NCI-H524 treated with DMSO at 0.1 percent for 48 hours (cell line): ENCODE measurements at places on chromosomes 5 and 9.

- no peak for DNase-seq
Observed at GRCh38 chr9:115972362-115972761, 181.2 kb upstream of the PAPPA start.

- no peak for DNase-seq
Observed at GRCh38 chr9:110093871-110094270, 114.1 kb downstream of the C9orf152 start.

DNA sequence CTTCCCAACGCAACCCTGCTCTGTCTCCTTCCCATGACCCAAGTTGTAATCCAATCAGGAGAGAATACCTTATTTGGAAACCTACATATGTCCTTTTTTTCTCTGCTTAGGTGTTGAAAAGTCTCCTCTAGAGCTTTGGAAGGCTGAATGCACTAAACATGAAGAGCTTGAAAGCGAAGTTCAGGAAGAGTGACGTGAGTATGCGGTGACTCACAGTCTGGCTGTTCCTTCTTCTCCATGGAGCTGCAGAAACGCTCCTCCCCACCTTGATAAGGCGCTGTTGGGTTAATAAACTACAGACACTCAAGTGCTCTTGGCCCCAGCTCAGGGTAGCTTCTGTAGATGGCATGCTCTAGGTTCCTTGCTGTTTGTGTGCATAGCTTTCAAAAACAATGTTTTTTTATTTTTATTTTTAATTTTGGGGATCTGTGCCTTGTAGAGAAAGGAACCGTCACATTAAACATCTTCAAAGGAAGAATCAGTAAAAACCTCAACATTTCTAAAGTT, 30.7 kb downstream of the RAI14 start:
- no peak for DNase-seq

DNA sequence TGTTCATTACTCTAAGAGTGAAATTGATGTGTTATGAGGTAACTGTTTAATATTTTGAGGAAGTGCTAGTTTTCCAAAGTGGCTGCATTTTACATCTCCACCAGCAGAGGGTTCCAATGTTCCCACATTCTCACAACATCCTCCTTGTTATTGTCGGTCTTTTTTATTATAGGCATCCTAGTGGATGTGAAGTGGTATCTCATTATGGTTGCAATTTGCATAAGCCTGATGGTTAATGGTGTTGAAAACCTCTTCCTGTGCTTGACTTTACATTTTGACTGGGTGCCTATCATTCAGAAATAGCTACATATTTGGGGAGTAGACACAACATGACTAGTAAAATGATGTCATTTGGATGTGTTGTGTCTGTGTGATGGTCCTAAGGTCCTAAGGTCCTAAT, 143.6 kb downstream of the MRPS30 start:
- peak; percentile 53 for DNase-seq

DNA sequence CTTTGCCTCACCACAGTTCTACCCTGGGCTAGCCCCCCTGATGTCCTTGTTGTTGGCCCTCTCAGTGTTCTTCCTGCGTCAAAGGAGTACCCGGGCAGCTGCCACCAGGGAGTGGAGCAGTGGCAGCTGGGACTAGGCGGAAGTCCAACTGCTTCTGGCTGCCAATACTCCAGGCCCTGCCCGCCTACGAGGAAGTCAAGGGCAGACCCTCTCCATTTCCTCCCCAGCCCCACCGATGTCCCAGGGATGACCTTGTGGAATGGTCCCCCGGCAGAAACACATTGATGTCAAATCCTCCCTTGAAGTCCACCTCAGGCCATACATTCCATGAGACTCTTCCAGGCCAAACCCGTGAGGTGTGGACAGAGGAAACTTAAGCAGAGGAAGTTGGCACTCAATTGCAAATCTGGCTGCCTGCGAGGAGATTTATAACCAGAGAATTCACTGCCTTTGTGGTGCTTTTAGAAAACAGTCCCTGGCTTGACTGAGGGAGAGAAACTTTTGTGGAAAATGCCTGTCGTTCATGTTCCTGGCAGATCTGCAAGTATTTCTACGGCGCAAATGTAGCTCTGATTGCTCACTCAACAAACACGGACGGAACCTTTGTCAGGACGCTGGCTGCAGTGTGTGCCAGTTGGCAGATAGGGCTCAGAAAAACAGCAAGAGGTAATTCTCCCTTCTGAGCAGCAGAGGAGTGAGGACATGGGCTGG, 339.7 kb downstream of the RAB3C start:
- DNase-seq = no peak

- DNase-seq = no peak
Observed at GRCh38 chr9:89639367-89639795, 34.6 kb downstream of the GADD45G start.

GRCh38 chr9:37880916-37881479, 22.9 kb downstream of the SLC25A51 start:
- DNase-seq = no peak

- no peak for DNase-seq
Observed at GRCh38 chr5:180050121-180050940, 21.2 kb downstream of the RNF130 start.

DNA sequence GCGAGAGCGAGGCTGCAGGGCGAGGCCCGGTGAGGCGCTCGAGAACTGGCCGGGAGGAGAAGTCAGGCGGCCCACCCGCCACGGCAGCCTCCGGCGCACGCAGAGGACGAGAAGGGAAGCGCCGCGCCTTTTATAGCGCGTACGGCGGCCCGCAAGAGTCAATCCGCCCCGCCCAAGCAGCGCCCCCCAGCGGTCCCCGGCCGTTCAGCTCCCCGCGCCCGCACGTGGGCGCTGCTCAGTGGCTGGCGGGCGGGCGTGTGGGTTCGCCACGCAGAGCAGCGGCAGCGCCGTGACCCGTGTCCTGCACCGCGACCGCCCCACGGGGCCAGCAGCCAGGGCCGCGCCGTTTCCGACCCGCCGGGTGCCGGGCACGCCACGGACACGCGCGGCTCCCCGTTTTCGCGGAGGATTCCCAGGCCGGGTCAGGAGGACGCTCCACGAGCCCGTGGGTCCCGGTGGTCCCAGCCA, 14.6 kb downstream of the LCN10 start:
- DNase-seq = no peak

GRCh38 chr5:151522226-151522625, 68.9 kb downstream of the FAT2 start:
- DNase-seq = no peak

DNA sequence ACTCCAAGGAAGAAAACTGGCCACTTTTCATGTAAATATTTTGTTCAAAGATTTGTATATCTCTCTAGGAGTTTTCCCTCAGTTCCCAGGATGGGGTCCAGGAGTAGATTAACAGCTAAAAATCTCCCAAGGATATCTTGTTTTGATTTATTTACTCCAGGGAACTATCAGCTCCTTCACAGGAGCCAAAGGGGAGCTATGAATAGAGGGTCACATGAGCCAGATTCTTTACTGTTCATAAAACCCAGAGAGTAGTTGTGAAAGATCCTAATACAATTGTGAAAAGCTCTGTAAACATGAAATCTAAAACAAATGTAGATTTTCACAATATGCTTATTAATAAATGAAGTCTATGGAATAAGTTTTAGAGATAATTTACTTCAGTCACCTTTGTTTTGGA, 16.9 kb downstream of the DIMT1 start:
- no peak for DNase-seq

- DNase-seq = no peak
Observed at GRCh38 chr5:79857714-79858409, 133.2 kb downstream of the MTX3 start.

GRCh38 chr5:1324719-1325190, 20.1 kb downstream of the CLPTM1L start:
- no peak for DNase-seq

DNA sequence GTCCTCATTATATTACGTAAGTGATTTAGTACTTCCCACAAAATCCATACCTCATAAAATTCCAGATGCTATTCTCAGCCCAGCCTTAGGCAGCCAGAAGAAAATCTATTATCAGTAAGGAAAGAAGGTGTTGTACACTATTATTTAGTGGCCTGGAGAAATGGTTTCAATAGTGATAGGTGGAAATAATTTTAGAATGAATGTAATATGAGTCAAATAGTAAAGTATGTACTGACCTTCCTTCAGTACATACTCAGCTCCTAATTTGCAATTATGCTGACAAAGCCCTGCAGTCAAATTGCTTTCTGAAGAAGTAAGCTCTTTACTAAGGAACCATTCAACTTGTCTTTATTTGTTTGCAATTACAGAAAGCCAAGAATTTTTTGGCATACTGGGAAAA, 409.2 kb downstream of the HTR1A start:
- no peak for DNase-seq

DNA sequence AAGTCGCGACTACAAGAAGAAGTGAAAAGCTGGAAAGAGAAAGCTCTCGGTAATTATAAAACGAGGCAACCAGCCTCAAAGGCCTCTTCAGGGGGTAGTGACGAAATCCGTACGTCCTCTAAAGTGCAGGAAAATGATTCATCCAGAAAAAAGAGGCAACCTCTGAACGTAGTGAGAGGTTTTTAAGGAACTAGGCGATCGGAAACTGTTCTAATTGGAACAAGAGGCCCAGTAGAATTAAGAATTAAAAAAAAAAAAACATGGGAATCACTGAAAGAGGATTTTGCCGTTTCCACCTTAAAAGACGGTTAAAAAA, 1.0 kb downstream of the CSNK1A1 start:
- no peak for DNase-seq

- DNase-seq = no peak
Observed at GRCh38 chr9:99475401-99476065, 253.5 kb downstream of the SEC61B start.

- DNase-seq = peak; percentile 57
Observed at GRCh38 chr9:137172901-137173795, 1.3 kb upstream of the TMEM210 start.

DNA sequence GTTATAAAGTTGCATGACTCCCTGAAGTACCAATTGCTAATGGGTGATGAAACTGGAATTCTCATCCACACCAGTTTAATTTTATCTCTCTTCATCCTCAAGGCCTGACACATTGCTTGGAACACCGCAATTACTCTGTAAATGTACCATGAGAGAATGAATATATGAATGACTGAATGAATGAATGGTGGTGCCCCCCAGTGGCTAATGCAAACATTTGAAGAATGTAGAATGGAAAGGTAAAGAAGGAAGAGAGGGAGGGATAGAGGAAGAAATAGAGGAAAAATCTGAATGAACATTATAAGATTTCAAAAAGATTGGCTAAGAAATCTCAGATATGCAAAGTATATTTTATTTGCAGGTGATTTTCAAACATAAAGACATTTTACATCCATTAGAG, 13.1 kb downstream of the PAPPA start:
- DNase-seq = no peak

- no peak for DNase-seq
Observed at GRCh38 chr5:100841358-100842076, 61.6 kb downstream of the ST8SIA4 start.

DNA sequence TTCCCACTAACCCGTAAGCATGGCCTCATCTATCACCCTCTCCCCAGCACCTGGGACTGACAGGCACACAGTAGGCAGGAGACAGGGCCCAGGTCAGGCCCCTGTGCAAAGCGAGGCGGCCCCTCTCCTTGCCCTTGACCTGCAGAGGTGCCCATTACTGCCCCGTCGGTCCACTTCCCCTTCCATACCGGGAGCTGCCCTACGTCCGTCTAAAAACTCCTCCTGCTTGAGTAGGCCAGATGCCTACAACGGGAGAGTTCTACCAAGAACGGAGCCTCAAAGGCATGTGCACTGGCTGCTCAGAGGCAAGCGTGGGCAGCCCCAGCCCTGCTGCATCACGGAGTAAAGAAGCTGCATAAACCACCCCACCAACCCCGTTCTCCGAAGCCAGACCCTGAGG, 4.6 kb upstream of the DPH7 start:
- no peak for DNase-seq

DNA sequence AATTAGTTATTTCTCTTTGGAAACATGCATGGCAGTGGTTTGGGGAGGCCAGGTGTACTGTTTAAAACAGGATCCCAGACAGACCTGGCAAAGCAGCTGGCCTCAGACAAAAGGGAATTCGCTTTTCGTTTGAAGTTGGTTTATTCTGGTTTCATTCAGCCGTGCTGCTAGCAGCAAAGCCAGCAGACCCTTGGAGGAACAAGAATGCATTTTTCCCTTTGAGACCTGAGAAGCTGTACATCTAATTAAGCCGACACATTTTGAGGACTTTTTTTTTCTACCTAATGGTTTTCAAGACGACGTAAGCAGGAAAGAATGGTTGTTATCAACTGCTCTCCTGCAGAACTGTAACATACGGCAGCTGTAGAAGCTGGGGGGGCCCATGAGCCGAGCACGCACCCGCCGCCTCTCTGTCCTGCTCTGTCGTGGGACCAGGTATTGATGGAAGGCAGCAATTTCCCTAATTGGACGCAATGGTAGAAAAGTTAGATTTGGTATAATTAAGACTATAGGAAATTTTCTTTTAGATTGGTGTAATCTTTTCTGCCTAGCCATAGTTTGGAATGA, 13.6 kb downstream of the PLEKHG4B start:
- DNase-seq = no peak

GRCh38 chr5:39213447-39214207, 5.7 kb downstream of the FYB1 start:
- no peak for DNase-seq

DNA sequence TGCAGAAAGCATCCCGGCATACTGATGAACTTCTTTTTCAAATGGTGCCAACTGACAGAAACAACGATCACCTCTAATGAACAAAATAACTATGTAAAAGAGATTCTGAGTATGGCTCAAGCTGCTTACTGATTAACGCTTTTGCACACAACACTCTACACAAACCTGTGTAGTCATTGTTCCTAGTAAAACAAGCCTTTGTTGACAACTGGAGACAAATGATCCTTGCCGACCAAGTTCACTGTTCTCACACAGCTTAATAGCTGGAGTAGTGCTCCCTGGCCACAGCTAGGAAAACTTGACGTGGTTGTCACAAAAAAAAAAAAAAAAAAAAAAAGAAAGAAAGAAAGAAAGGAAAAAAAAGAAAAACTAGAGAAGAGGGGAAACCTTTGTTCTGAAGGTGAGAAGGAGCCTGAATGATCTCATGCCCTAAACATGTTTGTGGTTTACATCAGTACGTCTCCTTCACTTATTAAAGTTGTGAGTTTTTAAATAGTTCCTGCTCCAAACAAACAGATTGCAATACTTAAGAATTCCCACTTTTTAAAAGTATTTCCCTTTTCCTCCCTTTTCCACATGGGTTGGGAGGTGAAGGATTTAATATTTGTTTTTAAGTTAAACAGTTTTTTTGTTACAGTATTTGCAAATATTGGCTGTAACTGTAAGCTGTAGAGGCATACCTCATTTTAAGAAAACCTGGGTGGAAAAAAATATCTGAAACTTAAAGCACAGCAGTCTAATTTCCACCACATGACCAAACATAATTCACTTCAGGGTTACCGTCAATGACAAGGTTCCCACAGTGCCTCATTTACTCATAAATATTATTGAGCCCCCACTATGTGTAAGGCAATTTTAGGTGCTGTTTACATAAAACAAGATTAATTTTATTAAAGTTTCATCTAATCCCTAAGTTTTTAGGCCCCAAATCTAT, 63.7 kb downstream of the GLIS3 start:
- DNase-seq = no peak

DNA sequence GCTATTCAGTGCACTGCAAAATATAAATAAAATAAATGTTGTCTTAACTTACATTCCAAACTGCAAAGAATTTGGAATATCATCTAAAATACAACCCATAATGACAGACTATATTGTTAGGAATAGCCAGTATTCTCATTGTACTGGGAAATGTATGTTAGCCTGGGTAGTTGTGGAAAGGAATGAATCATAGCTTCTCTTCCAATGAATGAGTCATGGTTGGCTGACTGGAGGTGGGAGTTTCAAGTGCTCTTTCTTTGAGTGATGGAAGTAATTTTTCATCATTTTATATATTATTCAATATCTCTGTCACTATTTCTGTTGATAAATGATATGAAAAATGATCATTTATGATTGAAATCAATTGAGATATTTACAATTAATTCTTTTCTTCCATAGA, 158.6 kb upstream of the ARRDC3 start:
- no peak for DNase-seq

- DNase-seq = no peak
Observed at GRCh38 chr5:73298772-73299630, 126.0 kb downstream of the TMEM174 start.
